Fibroblast of pulmonary artery (primary cell): ENCODE measurements at places on chromosomes 3 and 15.
A peak's percentile ranks its signal among the peaks of the same experiment; 100 is the strongest.

DNA sequence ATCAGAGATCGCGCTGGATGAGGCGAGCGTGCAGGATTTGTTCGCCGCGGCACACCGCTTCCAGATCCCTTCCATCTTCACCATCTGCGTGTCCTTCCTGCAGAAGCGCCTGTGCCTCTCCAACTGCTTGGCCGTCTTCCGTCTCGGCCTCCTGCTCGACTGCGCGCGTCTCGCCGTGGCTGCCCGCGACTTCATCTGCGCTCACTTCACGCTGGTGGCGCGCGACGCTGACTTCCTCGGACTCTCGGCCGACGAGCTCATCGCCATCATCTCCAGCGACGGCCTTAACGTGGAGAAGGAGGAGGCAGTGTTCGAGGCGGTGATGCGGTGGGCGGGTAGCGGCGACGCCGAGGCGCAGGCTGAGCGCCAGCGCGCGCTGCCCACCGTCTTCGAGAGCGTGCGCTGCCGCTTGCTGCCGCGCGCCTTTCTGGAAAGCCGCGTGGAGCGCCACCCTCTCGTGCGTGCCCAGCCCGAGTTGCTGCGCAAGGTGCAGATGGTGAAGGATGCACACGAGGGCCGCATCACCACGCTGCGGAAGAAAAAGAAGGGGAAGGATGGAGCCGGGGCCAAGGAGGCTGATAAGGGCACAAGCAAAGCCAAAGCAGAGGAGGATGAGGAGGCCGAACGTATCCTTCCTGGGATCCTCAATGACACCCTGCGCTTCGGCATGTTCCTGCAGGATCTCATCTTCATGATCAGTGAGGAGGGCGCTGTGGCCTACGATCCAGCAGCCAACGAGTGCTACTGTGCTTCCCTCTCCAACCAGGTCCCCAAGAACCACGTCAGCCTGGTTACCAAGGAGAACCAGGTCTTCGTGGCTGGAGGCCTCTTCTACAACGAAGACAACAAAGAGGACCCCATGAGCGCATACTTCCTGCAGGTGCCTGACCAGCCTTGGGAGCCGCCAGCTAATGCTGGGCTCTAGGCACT is 819 bp downstream of the KLHL40 start:
- no peak for DNase-seq

DNA sequence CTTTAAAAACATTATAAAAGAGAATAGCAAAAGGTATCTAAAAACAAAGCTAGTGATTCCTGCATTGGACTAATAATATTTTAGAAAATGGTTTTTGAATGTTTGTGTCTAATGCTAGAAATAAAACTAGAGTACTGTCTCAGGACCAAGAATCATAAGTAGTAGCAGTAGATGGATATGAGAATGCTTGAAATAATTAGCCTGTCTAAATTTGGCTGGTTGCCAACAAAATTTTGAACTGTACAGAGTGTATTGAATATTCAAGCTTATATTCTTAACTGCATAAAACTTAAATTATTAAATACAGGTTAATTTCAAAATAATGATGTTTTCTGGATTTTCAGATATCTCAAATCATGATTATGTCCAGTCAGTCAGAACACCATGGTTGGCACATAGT is 14.0 kb downstream of the ABHD5 start:
- peak; percentile 25 for DNase-seq

GRCh38 chr15:40082195-40082883 is 26.3 kb downstream of the BMF start:
- no peak for DNase-seq

- no peak for DNase-seq
Measured at GRCh38 chr15:25435474-25436243, 3.2 kb downstream of the UBE3A start.

DNA sequence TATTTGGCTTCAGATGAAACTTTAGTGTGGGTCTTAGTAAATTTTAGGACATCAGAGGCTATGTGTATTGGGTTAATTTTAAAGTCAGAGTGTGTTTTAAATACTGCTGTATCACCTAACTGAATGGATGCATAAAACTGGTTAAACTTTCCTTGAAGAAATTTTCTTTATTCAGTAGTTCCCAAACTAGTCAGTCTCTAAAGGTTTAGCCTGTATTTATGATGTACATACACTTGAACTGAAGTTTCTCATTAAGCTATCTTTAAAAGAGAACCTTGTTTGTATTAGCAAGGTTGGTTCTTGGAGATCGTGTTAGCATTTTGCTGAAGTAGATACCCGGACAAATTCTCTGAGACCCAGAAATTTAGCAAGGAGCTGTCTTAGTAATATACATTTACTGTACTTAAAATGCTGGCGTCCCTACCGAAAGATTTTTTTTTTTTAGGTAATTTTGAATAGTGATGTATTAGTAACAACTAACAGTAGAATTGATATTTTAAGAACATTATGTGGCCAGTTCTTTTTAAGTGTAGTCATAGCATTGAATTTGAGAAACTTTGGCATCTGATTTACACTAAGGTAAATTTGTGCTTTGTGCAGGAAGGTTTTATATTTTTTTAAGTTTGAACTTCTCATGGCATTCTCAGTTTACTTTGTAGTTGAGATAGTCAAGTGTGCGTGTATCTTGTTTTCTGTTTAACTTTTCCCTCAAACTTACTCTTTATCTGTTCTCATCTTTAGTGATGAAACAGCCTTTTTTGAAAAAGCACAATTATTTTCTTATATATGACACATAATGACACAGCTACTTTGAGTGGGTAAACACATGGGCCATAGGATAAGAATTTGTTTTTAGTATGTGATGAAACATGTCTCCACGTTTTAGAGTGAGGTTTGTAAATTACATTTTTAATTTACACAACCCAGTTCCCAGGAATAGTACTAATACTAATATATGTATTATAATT is 2.9 kb downstream of the DIPK2A start:
- DNase-seq = peak; percentile 34

DNA sequence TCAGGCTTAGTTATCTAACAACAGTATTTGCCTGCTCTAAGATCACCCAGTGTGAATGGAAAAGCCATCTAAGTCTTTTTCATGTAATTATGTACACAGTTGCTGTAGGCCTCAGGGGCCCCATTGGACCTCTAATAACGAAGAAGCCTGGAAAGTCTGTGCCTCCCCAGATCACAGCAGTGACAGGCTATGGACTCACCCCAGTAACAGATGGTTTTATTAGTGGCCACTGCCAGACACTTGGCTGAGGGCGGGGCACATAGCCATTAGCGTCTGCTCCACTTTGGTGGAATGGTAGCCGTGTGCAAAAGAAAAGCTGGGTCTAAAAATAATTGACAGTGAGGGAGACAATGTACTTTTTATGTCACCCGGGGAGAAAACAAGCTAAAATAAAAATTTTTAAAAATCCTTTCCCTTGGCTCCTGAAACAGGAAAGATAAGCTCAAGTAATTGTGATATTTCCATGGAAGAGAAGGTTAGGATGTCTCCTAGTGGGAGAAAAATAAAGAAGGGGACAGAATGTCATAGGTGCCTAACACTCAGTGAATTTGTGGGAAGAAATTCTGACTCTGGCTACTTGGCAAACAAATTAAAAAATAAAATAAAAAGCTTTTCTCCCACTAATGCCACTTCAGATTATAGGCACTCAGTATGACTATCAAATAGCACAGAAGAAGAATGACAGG is 44.3 kb upstream of the ZNF385D start:
- DNase-seq = no peak

DNA sequence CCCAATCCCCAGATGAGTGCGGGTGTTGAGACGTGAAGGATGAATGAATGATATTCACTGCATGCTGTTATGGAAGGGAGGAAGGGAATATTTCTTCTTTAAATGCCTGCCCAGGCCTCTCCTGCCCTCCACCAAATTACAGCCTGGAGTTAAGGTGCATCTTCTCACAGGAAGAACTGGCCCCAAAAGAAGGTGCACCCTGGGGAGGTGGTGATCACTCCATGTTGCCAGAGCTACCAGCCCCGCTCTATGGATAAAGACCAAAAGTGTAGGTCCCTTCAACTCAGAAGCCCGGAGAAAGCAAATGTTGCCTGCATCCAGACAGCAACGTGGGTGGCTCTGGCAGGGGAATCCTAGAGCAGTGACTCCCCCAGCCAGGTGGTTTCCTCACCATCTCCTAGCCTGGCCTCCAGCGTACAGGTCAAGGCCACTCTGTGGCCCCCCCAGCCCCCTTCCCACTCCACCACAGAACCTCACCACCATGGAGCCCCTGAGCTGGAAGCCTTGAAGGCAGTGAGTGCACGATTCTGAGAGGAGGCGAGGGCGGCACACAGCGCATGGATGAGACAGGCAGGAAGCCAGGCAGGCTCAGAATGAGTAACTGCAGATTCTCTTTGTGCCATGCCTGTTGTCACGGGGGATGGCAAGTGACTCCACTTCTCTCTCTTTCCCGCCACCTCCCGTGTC is 3.5 kb upstream of the VIPR1 start:
- no peak for DNase-seq

- DNase-seq = no peak
Measured at GRCh38 chr15:80581976-80582375, 113.1 kb upstream of the ABHD17C start.

DNA sequence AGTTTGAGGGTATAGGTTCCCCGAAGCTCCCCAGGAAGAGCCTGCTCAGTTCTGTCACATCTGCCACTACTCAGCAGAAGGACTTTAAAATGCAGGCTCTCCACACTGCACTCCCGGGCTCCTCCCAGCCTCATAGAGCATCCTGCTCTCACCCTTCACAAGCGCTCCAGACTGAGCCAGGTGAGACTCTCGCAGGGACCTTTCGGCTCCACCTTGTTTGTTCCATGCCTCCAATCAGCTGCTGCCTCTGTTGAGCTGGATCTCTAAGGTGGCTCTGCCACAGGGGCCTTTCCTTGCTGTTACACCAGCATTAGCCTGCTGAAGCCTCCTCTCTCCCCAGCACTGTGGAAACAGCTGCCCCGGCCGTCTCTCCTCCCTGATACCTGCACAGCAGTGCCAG is 56.1 kb downstream of the SLCO3A1 start:
- no peak for DNase-seq

DNA sequence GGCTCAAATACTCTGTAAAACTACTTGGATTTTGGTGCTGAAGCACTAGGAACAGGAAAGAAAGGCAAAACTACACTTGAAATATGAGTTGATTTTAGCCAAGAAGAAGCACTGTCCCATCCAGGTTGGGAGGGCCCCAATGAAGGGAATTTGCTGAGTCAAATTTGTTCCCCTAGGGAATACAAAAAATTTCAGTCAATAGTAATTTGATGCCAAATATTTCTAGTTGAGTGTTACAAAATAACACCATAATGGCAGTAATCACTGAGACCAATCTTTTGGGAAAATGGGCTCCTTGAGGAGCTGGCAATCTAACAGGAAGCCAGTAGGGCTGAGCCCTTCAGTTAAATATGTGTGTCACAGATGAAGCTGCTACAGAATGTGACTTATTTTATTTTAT is 896.9 kb downstream of the DIPK2A start:
- peak; percentile 14 for DNase-seq

GRCh38 chr15:88690331-88690730 is 51.5 kb downstream of the ISG20 start:
- no peak for DNase-seq

DNA sequence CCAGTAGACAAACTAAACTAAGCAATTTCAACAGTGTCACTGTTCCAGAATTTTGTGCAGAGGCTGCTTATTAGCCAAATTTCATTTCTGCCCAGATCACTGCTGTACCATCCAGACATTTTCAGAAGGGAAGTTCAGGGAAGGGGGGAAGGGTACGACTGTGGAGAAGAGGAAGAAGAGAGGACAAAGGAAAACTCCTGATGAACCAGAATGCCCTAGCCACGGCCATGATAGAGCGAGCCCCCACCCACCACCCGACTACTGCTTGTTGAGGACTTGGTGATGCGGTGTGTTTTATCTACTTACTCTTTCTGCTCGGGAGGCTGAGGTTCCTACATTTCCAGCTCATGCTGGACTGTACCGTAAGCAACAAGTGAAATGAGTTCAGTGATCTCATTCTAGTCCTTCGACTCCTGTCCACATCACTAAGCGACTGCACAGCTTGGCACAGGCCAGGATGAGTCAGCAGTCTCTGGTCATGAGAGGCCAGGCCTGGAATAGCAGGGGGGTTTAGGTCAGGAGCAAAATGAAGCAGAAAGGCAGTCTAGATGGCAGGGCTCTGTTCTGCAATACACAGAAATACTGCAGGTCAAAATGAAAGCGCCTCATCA is 330.8 kb downstream of the TIGIT start:
- DNase-seq = peak; percentile 98

GRCh38 chr3:50272911-50273688 is 4.2 kb downstream of the SEMA3B start:
- DNase-seq = peak; percentile 75

- DNase-seq = no peak
Measured at GRCh38 chr3:20066850-20067617, 26.8 kb downstream of the KAT2B start.

DNA sequence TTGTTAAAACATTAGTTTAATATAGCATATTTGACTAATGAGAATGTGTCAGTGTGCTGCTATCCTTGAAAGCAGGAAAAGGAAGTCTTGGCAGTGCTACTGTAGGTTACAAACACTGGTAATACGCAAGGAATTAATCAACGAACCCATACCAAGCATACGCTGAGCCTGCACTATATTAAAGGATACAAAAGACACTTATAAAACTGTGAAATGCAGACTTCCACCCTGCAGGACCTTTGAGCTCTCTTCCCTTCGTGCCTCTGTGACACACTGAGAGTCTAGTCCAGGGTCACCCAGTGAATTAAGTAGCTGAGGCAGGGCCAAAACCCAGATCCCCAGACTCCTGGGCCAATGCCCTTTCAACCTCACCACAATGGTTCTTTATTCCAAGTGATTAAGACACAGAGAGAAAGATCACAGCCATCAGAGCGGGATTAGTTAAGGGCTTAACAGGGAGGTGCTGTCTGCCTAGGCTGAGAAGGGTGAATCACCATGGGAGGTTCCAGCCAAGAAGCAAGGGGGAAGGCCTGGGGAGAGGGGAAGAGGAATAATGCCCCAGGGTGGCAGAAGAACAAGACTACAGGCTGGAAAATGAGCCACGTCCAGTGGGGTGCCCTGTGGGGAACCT is 6.8 kb downstream of the ANXA2 start:
- peak; percentile 84 for DNase-seq

DNA sequence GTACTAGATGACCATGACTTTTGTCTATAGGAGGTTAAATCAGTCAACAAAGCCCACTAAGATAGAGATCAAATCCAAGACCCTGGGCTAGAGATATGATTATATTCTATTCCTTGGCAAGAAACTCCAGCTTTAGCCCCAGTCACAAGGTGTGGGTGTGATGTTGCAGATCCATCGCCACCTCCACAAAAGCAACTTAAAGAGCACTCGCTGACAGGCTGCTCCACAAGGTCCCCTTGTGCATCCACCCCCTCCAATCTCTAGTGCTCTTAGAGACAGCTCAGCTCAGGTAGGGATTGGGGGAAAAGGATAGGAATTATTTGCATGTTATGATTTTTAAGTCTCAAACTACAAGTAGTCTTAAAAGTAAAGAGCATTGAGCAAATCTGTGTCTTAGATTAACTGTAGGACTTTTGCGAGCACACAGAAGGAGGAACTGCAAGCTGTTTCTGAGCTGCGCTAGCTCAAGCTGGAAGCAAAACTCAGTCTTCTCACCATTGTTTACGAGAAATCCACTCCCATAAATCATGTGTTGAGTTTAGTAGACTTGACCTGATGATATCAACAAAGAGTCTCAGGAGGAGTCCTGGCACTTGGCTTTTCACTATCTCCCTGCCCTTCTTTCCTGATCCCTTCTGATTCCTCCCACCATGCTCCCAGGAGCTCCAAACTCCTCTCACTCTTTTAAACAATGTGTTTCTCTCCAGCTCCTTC is 177.6 kb downstream of the STAC start:
- no peak for DNase-seq

GRCh38 chr3:133887803-133888703 is 7.6 kb downstream of the RAB6B start:
- DNase-seq = peak; percentile 14

GRCh38 chr3:105518806-105519418 is 152.2 kb downstream of the ALCAM start:
- DNase-seq = peak; percentile 85

GRCh38 chr15:72207558-72208085 is 10.0 kb upstream of the GRAMD2A start:
- no peak for DNase-seq
